Karpas-422 (cell line): ENCODE measurements at places on chromosomes 12 and 14. TPM values are rescaled to one million over a fixed set of nuclear protein-coding genes. Genes with fewer than 3 reads are reported as not detected.

The ZNF664 gene
- 21.0 and 24.4 TPM in 2 replicates for total RNA-seq

The CGRRF1 gene
- total RNA-seq = 8.8 and 25.9 TPM in 2 replicates

The OTX2 gene
- not detected in 2 replicates for total RNA-seq

The KERA gene
- total RNA-seq = not detected in 2 replicates

The DEPDC4 gene
- 1.9 and 6.2 TPM in 2 replicates for total RNA-seq

The PAX9 gene
- not detected in 2 replicates for total RNA-seq

The TUBA1A gene
- 126 and 139 TPM in 2 replicates for total RNA-seq

The STAB2 gene
- total RNA-seq = not detected in 2 replicates

The ISM2 gene
- total RNA-seq = 0.11 and 0.89 TPM in 2 replicates

The DEGS2 gene
- 0.43 TPM in 1 of 2 replicates, not detected in the other for total RNA-seq

The TEX52 gene
- total RNA-seq = not detected in 2 replicates

The AQP6 gene
- total RNA-seq = 0.04 and 0.79 TPM in 2 replicates

The TEX22 gene
- total RNA-seq = 0.67 and 1.7 TPM in 2 replicates

The SLC41A2 gene
- total RNA-seq = 0.72 and 2.1 TPM in 2 replicates

The TMEM229B gene
- 60.2 and 84.7 TPM in 2 replicates for total RNA-seq

The IAPP gene
- total RNA-seq = not detected in 2 replicates

The RPGRIP1 gene
- not detected in 2 replicates for total RNA-seq

The EXOC3L4 gene
- total RNA-seq = not detected in 2 replicates

The NRDE2 gene
- 19.5 and 22.3 TPM in 2 replicates for total RNA-seq

The HAL gene
- total RNA-seq = 0.07 and 0.69 TPM in 2 replicates
